ENCODE measurements at places on chromosomes 2 and 18.
A peak's percentile ranks its signal among the peaks of the same experiment; 100 is the strongest.

- no peak for DNase-seq
These were observed 17.5 kb downstream of the STAT1 start for GRCh38 chr2:190996338-190996946.

GRCh38 chr2:1672738-1673137 lies 71.6 kb downstream of the PXDN start:
- no peak for DNase-seq

GRCh38 chr2:139917690-139918384 lies 1137.6 kb upstream of the NXPH2 start:
- no peak for DNase-seq

- DNase-seq, result no peak
These were observed 132.8 kb downstream of the MEIS1 start for GRCh38 chr2:66567729-66568128.

GRCh38 chr2:64914735-64915509 lies 74.3 kb upstream of the SLC1A4 start:
- peak; percentile 44 for DNase-seq

DNA sequence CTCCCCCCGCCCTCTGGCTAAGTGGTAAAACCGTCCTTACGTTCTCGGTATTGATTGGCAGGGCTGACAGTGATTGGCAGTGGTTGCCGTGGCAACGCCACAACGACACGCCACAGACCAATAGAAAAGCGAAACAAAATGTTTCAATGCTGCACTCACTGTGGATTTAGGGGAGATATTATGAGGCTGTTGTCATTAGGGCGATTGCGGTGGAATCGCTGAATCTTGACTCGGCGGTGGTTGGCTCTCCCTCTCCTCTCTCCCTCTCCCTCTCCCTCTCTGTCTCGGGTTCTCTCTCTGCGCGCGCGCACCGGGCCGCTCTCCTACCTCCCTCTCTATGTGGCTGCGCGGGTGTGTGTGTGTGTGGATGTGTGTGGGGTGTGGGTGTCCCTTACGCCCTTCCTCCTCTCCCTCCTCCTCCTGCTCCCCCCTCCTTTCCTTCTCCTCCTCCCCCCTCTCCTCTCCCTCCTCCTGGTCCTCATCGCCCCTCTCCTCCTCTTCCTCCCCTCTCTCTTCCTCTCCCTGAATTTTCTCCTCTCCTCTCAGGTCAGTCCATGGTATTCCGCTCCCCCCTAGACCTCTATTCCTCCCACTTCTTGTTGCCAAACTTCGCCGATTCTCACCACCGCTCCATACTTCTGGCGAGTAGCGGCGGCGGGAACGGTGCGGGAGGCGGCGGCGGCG lies at the start of gene SIX3:
SIX3 (plus strand) TSS at position 152 of the 684 bp plus-strand sequence; CDS start at position 555, 403 bp downstream.
- DNase-seq, result peak; percentile 64

GRCh38 chr2:28639836-28640235 lies 111.8 kb upstream of the PPP1CB start:
- no peak for DNase-seq

DNA sequence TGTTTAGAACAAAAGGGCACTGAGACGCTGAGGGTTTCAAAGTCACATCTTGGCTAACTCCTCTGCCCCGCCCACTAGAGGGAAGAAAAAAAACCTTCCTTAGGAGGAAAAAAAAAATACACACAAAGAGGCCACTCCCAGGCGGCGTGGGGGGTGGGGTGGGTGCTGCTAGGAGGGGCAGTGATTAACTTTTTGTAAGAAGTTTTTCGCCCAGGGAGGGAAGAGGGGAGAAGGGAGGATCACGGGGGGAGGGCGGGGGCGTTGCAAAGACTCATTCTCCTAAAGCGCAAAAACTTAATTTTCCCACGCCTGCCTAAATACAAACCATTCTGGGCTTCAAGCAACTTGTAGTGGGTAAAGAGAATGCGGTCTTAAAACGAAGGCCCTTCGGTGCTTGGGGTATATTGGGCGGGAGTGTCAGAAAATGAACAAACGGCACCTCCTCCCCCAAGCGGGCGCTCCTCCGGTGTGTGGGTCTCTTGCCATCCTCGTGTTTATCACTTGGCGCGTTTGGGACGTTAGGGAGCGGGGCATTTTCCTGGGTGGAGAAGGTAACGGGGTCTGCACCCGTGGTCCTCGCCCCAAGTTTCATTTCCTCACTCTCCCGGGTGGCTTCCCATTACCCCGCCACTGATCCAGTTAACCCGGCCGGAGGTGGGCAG lies 1.7 kb downstream of the CXCR4 start:
- DNase-seq, result peak; percentile 67

GRCh38 chr2:180933332-180933731 lies 47.1 kb upstream of the UBE2E3 start:
- no peak for DNase-seq

DNA sequence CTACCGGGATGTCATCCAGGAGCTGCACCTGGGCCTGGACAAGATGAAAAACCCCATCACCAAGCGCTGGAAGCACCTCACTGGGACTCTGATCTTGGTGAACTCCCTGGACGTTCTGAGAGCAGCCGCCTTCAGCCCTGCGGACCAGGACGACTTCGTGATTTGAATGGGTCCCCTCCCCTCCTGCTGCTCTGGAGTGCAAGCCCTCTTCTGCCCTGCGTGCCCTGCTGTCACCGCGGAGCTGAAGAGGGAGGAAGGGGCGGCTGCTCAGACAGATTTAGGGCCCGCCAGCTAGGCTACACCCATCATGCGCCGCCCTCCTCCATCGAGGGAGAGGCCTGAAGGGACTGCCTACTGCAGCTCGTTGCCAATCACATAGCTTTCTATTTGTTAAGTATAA lies 101.8 kb downstream of the SH3BP4 start:
- DNase-seq, result no peak

- DNase-seq, result no peak
These were observed 43.3 kb upstream of the LCLAT1 start for GRCh38 chr2:30403592-30404312.

- peak; percentile 67 for DNase-seq
These were observed 3.2 kb upstream of the ENOSF1 start for GRCh38 chr18:715626-716025.

- no peak for DNase-seq
These were observed 18.9 kb upstream of the ST3GAL5 start for GRCh38 chr2:85907671-85908157.

DNA sequence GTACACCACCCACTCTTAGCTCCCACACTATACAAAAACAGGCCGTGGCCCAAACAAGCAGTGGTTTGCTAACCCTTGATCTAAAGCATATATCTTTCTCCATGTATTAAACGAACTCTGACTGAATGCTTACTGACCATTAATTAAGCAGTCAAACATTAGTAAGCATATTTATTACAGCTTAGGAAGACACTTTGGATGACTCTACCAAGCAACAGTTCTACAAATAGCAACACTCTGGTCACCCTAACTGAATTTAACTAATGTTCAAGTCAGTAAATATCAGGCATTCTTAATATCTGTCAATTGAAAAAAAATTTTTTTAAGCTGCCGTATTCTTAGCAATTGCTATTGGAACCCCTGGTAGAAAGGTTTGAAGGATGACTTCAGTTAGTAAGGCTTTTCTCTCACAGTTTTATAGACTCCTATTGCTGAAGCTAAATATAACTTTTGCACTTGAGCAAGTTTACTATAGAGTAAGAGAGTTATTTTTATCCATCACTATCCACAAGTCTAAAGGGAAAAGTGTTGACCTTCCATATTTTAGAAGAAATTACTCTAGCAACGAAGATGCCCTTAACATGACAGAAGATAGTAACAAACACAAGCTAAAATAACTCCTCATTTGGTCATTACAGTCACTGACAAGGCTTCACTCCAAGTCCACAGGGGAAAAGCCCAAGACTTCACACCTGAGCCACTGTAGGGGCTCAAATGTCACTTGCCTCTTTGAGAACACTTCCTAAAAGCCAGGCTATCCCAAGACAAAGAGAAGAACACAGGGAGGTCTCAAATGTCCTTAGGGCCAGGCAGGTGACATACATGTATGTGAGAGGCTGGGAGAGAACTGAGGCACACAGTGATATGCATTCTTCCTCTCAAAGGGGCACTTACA lies 74.4 kb downstream of the RTN4 start:
- no peak for DNase-seq

GRCh38 chr18:22728016-22728415 lies 205.1 kb upstream of the RBBP8 start:
- no peak for DNase-seq

- no peak for DNase-seq
These were observed 16.2 kb downstream of the CHCHD5 start for GRCh38 chr2:112600634-112601033.

- no peak for DNase-seq
These were observed 183.5 kb downstream of the ANTXR1 start for GRCh38 chr2:69196327-69197117.

GRCh38 chr2:209062210-209062609 lies 361.6 kb upstream of the MAP2 start:
- no peak for DNase-seq

GRCh38 chr18:49137585-49137984 lies 186.8 kb upstream of the SMAD7 start:
- DNase-seq, result no peak

- peak; percentile 31 for DNase-seq
These were observed at the start of gene SNTG2 for GRCh38 chr2:950080-950966. SNTG2 (plus strand) TSS chr2:950849; CDS start chr2:950997, 148 bp downstream.

GRCh38 chr2:3585261-3586109 lies 9.4 kb upstream of the COLEC11 start:
- DNase-seq, result no peak

GRCh38 chr2:84924173-84925106 lies 19.0 kb downstream of the TMSB10 start:
- peak; percentile 88 for DNase-seq

DNA sequence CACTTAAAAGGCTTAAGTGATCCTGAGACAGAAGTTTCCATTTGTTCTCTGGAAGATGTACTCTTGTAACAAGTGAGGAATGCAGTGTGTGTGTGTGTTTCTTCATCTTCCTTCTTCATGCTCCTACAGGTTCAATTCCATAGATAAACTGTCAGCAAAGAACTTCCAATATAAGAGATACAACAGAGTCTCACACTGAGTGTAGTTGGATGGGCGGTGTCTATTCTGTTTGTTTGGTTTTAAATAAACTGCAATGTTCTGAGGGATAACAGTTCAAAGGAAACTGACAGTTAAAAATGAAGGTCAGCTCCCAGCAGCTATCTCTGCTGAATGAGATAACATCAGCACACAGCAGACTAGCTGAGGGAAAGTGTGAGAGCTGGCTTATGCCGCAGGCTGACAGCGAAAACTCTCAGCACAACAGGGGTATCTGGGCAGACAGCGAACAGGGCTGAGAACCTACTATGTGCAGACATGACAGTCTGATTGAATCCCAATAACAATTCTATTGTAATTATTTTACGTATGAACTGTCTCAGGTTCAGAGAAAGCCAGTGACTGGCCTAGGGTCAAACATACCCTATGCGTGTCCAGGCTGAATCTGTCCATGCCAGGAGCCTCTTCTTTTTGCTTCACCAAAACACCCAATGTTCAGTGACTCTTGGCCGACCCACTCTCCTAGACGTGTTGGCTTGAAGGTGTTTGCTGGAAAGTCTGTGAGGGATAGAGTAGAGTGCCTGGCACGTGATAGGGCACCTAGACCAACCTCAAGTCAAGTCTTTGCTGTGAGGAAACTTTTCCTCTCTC lies 201.9 kb upstream of the TRIB2 start:
- DNase-seq, result peak; percentile 58

DNA sequence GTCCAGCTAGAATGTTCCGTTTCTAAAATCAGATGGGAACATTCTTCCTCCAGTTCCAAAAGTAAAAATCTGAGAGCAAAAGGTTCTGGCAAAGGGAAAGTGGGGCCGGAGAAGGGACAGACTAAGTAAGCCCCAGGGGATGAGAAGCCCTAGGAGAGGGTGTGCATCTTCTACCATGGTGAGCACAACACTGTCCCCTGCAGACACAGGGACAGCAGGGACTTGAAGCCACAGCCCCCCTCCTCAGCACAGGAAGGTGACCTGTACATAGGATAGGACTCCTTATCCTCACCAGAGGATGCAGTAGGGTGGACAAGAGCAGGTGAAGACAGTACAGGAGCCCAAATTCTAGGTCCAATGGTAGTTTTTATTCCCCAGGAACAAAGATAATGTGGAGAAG lies 12.6 kb upstream of the ATRAID start:
- no peak for DNase-seq

DNA sequence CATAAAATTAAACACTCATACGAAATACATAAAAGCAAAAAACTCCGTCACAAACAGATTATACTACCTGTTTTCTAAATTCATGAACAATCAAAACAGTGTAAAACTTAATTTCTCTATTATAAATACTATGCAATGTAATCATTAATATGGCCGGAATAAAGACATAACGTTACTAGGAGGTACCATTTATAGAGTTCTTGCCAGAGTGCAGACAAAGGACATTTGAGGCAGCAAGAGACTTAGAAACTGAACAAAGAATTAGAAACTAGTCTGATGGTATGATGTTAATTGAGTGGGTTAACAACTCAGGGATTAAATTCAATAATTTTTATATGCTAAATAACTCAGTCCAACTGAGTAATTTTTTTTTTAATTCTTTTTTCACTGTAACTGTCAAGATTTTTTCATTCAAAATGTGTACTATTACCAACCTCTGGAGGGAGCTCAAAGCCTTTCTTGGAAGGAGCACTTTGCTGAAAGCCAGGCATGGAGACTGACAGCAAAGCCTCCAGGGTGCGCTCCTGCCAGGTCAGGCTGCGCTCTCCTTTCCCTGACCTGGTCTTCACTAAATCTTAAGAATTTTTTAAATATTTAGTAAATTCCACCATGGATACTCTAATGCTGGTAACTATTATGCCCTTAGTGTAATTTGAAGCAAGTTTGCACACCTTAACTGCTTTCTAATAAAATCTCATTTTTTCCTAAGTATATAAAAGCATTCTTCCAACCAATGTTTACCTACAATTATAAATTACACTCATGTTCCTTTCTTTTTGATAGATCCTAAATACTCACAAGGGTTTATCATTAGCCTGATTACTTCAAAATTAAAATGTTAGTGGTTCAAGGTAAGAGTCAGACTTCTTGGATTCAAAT lies 34.1 kb downstream of the WDR35 start:
- peak; percentile 60 for DNase-seq

- DNase-seq, result no peak
These were observed 1519.9 kb upstream of the ACVR2A start for GRCh38 chr2:146324951-146325350.

- no peak for DNase-seq
These were observed 80.1 kb upstream of the MAP3K20 start for GRCh38 chr2:172995323-172996244.

- DNase-seq, result peak; percentile 2
These were observed 38.0 kb upstream of the NEDD4L start for GRCh38 chr18:58005885-58006523.

- no peak for DNase-seq
These were observed 11.0 kb downstream of the KIF5C start for GRCh38 chr2:148885988-148886387.

Measured in activated CD4-positive, alpha-beta T cell treated with anti-CD3 and anti-CD28 coated beads, Interleukin-2, amount 50 U/mL, for 16 hours (primary cell).